ENCODE measurements at places on chromosomes 1 and 21.

- DNase-seq, result no peak
Measured at GRCh38 chr1:46076343-46076742, 56.1 kb downstream of the PIK3R3 start.

- no peak for DNase-seq
Measured at GRCh38 chr1:2247760-2248126, 19.6 kb downstream of the SKI start.

- DNase-seq, result no peak
Measured at GRCh38 chr1:225844236-225845061, 34.5 kb downstream of the EPHX1 start.

DNA sequence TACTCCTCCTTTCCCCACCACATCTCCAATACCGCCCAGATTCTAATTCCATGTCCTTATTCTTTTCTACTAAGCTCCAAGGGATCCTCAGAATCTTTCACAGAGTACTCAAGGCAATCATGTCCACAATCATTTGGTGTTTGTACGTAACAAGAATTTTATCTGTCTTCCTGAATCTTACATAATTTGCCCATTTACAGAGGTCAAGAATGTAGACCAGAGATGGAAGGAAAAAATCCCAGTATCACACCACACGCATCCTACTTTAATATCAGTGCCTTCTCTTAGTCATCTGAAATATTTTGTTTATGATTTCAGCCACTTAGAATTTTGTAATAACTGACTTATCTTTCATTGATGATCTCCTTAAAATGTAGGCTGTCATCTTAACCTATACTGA is 366.0 kb upstream of the LRRC7 start:
- DNase-seq, result no peak

- DNase-seq, result no peak
Measured at GRCh38 chr1:222329493-222330045, 218.3 kb downstream of the HHIPL2 start.

DNA sequence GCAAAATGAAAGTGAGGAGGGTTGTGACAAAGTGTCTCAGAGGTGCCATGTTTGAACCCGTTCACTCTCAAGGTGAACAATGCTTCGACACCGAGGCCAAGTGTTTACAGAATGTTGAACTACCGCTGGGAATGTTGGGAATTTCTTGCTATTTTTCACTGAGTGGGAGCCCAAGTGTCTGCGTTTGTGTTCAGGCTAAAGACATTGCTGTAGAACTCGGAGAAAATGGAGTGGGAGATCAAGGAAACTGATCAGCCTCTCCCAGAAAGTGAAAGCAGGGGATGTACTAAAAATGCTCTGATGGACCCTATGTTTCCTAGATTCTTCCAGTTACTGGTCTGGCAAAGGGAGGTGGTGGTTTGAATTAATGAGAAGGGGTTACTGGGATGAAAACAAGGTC is 207.5 kb downstream of the BACH1 start:
- DNase-seq, result no peak

All from central memory CD8-positive, alpha-beta T cell (primary cell).